ENCODE measurements at places on chromosomes 7 and 10. TPM values are rescaled to one million over a fixed set of nuclear protein-coding genes. Genes with fewer than 3 reads are reported as not detected.

Gene ASZ1
- not detected for total RNA-seq

Gene SLC25A13
- total RNA-seq, result 30.5 TPM

GRCh38 chr10:79223091-79224048 lies 123.9 kb upstream of the PPIF start:
- DNase-seq, result no peak

- DNase-seq, result no peak
These were observed 1137.3 kb downstream of the REEP3 start for GRCh38 chr10:64658528-64658927.

DNA sequence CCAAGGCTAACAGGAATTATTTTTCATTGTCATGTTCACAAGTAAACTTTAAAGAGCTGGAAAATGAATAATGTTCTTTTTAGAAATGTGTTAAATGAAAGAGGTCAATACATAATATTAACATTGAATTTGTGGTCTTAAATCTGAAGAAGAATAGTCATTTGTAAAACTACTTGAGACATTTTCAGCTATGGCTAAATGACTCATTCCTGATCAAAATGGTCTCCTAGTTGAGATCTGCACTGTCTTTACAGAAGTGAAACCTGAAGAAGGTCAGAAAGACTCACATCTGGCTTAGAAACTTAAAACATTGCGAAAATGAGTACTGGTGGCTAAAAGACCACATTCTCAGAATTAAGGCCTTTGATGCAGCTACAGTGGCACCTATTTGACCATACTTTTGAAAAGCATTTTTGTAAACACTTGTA lies 5.9 kb downstream of the PIK3CG start:
- no peak for DNase-seq

Gene C10orf143
- total RNA-seq, result 3.7 TPM

- DNase-seq, result no peak
These were observed 245.0 kb downstream of the HDAC9 start for GRCh38 chr7:18740579-18740988.

DNA sequence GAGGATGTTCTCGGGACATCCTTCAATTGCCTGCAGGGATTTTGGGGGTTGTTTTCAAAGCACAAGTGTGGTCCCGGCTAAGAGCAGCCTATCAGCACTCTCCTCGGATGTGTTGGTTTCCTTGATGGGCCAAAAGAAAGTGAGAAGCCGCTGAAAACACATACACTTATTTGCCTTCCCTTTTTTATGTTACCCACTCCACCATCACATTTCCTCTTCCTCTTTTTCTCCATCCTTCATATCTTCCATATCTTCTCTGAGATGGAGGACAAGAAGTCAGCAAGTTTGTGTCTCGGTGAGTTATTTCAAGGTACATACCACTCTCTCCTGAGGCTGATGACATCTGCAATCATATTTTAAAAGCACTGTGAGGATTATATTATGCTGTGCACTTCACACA lies 64.0 kb downstream of the ZNF33B start:
- DNase-seq, result no peak

GRCh38 chr7:25615593-25615992 lies 387.3 kb upstream of the NPVF start:
- no peak for DNase-seq

Gene MEOX2
- total RNA-seq, result 22.1 TPM

- DNase-seq, result no peak
These were observed 11.1 kb upstream of the MDFIC start for GRCh38 chr7:114910787-114911186.

Gene ZPBP
- total RNA-seq, result not detected

DNA sequence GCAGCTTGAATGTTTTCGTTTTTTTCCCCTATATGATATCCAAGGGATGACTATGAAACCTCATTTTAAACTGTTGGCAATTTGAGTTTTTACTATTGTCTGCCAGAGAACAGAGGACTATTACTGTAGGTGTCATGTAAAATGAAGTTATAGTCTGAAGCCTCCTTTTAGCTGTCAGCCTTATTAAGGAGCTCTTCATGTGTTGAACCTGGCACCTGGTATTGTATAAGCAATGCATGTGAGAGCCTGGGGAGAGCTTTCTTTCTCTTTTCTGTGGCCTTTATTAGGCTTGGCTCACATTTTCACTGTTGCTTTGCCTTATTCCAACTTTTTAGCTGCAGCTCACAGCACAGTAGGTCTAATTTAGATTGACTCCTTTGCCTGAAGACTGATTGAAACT lies 119.1 kb upstream of the FOXP2 start:
- DNase-seq, result no peak

DNA sequence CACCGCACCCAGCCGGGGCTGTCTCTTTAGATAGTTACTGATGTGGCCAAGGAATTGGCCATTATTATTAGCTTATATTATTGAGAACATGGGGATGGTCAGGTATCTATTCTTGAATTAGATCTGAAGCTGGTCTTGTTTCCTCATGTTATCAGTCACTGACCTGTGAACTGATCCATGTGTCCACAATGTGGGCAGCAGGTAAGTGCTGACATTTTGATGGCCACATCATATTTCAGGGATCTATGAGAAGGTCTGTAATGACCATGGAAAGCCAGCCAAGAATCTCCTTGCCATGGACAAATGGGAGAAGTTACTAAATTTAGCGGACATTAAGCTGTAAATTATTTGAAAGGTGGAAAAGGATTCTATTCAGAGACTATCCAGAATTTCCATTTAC lies 61.4 kb downstream of the GBF1 start:
- no peak for DNase-seq

Gene AMZ1
- total RNA-seq, result 0.16 TPM

DNA sequence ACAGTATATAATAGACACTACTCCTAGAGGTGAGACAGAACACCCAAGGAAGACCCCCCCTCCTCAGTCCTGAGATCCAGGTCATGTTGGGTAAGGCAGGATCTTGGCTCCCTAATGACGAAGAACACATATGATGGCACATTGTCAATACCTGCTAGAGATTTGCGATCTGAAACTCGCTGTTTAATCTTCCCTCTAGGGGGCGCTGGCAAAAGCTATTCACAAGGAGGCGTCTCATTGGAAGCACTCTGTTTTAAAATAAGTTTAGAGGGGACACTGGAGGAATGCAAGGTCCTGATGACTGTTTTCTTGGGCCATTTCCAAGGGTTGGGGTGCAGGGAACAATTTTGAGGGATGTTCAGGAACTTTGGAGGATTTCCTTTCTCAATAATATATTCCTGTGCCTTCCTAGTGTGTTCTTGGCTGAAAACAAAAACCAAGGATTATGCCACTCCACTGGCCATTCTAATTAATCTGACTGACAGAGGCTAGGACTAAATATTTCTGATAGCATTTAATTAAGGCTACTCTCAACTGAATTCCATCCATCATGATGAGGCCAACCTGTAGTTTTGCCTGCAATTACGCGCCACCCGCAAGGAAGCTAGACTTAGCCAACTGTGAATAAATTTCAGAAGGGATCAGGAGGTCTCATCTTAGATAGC lies 1013.8 kb upstream of the MBL2 start:
- DNase-seq, result no peak

DNA sequence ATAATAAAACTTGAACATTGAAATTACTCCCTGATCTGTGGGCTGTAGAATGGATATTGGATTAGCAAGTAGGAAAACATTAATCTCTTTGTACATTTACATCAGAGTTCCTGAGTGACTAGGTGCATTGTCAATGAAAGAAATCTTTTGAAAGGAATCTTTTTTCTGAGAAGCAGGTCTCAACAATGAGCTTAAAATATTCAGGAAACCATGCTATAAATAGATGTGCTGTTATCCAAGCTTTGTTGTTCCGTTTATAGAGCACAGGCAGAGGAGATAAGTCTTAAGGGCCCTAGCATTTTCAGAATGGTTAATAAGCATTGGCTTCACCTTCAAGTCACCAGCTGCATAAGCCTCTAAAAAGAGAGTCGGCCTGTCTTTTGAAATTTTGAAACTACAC lies 41.3 kb upstream of the SLC16A12 start:
- no peak for DNase-seq

Gene ZNF92
- total RNA-seq, result 4.0 TPM

DNA sequence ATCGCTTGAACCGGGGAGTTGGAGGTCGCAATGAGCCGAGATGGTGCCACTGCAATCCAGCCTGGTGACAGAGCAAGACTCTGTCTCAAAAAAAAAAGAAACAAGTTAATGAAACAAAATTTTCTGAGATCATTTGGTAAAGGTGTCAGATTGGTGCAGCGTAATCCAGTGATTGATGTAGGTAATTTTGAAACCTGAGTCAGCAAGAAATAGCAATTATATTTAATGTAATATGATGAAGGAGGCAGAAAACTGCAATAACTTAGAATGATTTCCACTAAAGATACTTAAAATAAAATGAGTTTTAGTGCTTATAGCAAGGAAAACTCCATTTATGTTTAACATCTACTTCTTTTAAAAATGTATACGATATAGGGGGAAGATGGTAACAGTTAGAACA lies 1049.8 kb upstream of the C7orf33 start:
- DNase-seq, result no peak

DNA sequence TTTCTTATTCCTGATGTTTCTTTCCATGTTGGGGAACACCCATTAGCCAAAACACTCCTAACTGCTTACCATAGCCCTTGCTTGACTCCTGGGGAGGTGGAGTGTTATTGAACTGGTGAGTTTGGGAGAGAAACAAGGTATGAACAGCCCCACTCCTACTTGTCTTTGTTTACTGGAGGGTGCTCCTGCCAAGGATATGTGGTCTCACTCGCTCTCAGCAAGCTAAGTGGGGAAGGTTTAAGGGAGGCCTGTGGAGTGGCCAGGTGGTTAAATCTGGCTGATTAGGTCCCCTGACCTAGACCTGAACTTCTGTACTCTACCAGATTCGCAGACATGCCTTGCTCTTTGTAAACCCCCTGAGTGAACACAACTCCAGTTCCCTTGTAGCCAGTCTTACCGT lies 300.1 kb downstream of the PTEN start:
- DNase-seq, result no peak

DNA sequence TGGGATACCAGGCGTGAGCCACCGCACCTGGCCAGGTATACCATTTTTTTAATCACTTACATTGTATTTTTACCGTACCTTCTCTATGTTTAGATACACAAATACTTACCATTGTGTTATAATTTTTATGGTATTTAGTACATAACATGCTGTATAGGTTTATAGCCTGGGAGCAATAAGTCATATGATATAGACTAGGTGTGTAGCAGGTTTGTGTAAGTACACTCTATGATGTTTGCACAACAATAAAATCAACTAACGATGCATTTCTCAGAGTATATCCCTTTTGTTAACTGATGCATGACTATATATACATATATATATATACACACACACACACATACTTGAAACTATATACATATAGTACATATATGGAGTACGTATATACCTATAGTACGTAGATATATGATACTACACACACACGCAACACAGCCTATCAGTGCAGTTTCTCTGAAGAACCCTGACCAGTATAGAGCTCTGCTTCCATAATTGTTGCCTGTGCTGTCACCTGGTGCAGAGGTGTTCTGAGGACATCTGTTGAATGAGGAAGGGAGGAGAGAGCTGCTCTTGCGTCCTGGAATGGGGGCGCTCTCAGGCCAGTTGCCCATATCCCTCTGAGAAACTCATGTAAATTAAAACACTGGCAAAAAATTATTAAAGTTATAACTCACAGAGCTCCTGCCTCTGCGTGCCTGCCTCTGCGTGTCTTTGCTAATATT lies 315.3 kb downstream of the FGFR2 start:
- no peak for DNase-seq

Gene TMEM213
- not detected for total RNA-seq

DNA sequence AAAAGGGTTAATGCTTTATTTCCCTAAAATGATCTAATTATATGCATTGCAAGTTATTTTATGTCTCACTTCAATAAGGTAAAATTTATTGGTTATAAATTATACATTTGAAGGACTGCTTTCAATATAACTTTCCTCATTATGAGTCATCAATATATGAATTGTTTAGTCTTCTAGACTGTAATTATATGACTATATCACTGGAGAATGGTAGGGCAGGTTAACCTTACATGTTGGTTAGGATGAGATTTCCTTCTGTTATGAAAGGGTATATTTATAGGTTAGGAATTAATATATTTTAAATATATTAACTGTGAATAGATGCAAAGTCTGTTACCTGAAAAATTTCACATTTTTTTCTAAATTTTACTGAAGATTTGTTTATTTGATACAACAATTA lies 406.4 kb upstream of the ETV1 start:
- DNase-seq, result no peak

GRCh38 chr7:157268540-157268939 lies 68.3 kb upstream of the DNAJB6 start:
- peak; percentile 30 for DNase-seq

DNA sequence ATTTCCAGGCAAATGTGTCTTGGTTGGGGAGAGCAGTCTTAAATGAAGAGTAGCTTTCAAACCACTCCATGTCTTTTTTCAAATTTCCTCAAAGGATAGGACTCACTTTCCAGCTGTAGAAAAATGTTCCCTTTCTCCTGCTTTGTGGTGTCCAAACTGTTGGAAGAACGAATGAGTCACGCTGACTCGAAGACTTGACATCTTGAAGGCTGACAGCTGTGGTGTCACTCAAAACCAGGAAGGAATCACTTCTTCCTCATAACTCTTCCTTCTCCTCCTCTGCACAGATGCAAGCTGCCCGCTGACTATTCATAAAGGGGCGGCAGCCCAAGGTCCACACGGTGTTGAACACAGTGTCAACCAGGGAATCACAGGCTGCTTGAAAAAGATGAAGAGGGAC lies 19.2 kb downstream of the PLA2G12B start:
- DNase-seq, result no peak

GRCh38 chr10:131159771-131160170 lies 151.8 kb downstream of the TCERG1L start:
- no peak for DNase-seq

- no peak for DNase-seq
These were observed 23.5 kb upstream of the TRIM8 start for GRCh38 chr10:102620591-102621442.

DNA sequence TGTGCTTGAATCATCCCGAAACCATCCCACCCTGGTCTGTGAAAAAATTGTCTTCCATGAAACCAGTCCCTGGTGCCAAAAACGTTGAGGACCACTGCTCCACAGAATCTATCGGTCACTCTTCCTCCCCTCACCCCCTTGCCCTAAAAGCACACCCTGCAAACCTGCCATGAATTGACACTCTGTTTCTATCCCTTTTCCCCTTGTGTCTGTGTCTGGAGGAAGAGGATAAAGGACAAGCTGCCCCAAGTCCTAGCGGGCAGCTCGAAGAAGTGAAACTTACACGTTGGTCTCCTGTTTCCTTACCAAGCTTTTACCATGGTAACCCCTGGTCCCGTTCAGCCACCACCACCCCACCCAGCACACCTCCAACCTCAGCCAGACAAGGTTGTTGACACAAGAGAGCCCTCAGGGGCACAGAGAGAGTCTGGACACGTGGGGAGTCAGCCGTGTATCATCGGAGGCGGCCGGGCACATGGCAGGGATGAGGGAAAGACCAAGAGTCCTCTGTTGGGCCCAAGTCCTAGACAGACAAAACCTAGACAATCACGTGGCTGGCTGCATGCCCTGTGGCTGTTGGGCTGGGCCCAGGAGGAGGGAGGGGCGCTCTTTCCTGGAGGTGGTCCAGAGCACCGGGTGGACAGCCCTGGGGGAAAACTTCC lies 784 bp upstream of the SERPINE1 start:
- DNase-seq, result peak; percentile 92

Gene HYAL4
- total RNA-seq, result not detected

Data from mesenteric fat pad (tissue), 1 donor.